ENCODE measurements at places on chromosomes 12 and 14.

- no peak for DNase-seq
Measured at GRCh38 chr12:65827827-65828231, 3.5 kb downstream of the HMGA2 start.

- no peak for DNase-seq
Measured at GRCh38 chr12:6771509-6772330, 600 bp upstream of the LAG3 start.

GRCh38 chr12:24537083-24537860, 411.6 kb downstream of the BCAT1 start:
- no peak for DNase-seq

DNA sequence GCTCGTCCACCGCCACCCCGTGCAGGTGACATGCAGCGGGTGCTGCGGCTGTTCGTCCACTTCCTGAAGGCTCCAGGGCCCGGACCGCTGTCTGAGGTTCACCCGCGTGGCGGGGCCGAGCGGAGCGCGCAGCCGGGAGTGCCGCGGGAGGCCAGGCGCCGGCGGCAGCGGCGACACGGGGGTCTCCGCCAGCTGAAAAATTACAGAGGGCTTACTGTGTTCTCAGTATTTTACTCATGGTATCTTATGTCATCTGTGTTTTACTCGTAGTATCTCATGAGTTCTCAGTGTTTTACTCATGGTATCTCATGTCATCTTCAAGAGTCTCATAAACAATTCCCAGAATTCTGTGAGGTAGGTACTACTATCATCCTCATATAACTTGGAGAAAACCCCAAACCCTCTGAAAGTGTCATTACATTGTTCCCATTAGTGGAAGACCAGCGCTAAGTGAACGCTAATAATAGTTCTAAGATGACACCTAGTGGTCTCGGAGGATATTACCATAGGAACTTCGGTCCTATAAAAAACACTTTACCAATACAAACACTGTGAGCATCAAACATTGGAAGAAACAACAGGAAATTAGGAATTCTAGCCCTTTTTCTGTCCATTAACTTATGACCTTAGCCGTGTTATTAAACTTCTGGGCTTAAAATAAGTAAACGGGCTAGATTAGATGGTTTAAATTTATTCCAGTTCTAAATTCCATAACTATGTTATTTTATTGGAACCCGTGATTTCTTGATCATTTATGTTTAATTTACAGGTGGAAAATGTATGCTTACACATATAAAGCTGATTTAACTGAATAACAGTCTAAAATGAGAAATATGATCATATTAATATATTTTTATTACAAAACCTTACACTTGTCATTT, 32.4 kb downstream of the AK7 start:
- peak; percentile 25 for DNase-seq

GRCh38 chr12:47947341-47947740, 16.1 kb upstream of the TMEM106C start:
- no peak for DNase-seq

GRCh38 chr14:42299692-42300091, 693.0 kb downstream of the LRFN5 start:
- DNase-seq = no peak

GRCh38 chr12:52172956-52173355, 18.9 kb downstream of the KRT80 start:
- no peak for DNase-seq

- DNase-seq = no peak
Measured at GRCh38 chr12:94674051-94674451, 23.7 kb upstream of the TMCC3 start.

DNA sequence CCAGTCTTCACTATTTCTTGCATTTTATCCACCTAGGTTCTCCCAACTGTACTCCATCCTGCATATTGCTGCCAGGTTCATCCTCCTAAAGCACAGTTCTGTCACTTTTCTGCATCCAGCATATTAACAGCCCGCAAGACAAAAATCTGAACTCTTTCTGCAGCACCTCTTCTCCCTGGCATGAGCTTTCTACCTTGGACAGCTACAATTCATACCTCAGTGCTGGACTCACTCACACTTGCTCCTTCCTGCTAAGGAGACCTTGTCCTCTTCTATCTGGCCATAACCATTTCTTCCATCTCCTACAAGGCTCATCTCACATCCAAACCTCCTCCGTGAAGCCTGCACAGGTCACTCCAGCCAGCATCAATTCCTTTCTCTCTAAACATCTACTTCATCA, 170.1 kb upstream of the GRIP1 start:
- DNase-seq = no peak

GRCh38 chr12:3775385-3776035, 22.6 kb upstream of the CRACR2A start:
- DNase-seq = no peak

GRCh38 chr12:22333186-22333712, 1.3 kb downstream of the ST8SIA1 start:
- no peak for DNase-seq

- DNase-seq = no peak
Measured at GRCh38 chr12:64042911-64043310, 179.2 kb downstream of the KICS2 start.

DNA sequence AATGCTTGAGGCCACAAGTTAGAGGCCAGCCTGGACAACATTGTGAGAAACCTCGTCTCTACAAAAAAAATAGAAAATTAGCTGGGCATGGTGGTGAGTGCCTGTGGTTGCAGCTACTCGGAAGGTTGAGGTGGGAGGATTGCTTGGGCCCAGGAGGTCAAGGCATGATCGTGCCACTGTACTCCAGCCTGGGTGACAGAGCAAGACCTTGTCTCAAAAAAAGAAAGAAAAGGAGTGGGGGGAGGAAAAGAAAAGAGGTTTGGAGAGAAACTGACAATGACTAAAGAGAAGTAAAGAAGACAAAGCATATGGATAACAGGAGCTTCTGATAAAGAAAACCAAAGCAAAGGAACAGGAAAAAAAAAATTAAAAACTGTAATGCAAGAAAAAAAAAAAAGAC, 37.4 kb upstream of the SELPLG start:
- DNase-seq = no peak

- no peak for DNase-seq
Measured at GRCh38 chr12:2338991-2339431, 286.2 kb downstream of the CACNA1C start.

DNA sequence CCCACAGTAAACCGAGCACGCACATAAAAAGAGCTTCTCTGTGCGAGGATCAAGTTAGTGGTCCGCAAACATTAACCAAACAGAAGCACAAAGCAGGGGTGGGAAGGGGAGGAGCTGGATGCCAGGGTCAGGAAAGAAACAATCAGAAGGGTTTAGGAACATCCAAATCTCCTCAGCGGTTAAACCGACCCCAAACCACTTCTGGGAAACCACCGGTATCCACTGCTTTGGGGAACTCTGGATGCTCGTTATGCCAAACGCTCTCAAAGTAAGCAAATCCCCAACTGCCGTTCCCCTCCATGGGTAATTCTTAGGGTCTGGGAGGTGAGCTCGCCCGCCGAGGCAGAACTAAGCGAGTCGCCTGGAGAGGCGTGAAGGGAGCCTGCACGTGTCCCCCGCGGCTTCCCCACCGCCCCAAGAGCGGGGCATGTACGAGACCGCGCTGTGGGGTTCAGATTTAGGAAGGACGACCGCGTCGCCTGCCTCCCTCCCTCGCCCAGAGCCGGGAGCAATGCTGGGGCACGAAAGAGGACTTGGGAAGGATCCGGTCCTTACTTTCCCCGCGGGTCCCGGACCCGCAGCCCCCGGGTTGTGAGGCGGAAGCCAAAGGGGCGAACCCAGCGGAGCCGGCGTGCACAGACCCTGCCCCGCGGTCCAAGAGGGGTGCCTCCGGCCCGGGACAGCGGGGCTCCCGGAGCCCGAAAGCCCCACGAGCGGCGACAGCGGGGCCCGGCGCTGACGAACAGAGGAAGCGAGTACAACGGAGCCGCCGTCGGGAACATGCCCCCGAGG, 711 bp downstream of the SBNO1 start:
- peak; percentile 35 for DNase-seq

GRCh38 chr12:40801861-40802260, 109.6 kb downstream of the CNTN1 start:
- DNase-seq = no peak

- no peak for DNase-seq
Measured at GRCh38 chr14:48568688-48569087, 893.3 kb upstream of the MDGA2 start.

DNA sequence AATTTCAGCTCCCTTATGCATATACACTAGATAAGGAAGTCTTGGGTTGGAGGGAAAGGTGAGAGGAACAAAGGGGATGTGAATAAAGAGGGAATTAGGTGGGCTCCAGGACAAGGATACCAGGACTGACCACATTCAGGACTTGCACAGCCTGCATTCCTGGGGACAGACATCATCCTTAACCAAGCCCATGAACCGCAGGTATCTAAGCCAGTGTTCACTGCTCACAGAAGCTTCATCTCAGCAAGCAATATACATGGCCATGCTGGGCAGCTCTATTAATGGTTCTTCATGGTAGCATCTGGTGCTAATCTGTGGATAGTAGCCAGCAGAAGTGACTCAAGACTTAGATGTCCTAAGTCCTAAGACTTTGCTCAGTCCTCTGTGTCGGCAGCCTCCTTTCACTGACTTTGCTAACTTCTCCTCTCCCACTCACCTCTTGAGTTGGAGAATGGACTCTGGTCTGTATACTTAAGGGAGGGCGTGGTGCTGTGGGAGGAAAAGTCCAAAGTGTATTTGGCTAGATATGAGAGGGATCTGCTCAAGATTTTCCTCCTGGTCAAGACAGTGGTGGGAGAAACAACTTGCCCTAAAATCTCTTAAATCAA, 136.1 kb downstream of the ASCL1 start:
- no peak for DNase-seq

- DNase-seq = no peak
Measured at GRCh38 chr12:28787151-28787550, 361.9 kb upstream of the FAR2 start.

DNA sequence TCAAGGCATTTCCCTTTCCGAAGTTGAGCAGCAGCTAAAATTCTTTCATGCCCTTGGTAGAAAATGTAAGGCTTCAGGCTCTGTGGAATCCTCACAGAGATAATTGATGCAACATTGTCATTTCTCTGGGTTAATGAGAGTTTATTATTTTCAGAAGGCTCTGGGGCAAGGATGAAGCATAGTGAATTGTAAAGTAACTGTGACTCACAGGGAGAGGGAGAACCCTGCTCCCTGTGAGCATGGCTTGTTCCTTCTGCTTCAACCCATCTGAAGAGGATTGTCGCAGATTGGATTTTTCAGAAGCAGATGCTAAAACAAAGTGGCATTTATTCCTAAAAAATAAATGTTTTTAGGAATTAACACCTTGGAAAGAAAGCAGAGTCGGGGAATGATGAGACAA, 41.2 kb downstream of the APOBEC1 start:
- no peak for DNase-seq

DNA sequence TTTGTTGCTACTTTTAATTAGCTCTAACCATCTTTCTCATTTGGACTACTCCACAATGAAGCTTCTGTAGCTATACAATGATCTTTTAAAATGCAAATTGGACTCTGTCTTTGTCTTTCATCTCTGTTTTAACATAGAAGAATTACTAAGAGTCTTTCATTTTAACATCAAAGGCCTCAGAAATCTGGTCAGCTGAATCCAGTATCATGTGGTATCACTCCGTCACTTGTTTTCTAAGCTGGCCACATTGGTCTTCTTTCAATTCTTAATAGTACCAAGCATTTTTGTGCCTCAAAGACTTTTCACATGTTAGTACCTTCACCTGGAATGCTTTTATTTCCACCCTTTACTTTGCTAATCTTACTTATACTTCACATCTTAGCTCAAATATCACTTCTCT, 95.5 kb upstream of the SLC16A7 start:
- DNase-seq = no peak

DNA sequence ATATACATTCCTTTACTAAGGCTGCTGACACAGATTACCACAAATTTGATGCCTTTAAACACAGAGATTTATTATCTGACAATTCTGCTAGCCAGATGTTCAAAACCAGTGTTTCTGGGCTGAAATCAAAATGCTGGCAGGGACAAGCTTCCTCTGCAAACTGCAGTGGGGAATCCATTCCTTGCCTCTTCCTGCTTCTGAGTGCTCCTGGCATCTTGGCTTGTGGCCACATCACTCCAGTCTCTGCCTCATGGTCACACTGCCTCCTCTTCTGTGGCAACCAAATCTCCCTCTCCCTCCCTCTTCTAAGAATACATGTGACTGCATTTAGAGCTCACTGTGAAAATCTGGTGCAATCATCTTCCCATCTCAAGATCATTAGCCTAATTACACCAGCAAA, 235.7 kb downstream of the TTC8 start:
- DNase-seq = no peak

- DNase-seq = no peak
Measured at GRCh38 chr14:88137327-88137726, 132.4 kb downstream of the GPR65 start.

DNA sequence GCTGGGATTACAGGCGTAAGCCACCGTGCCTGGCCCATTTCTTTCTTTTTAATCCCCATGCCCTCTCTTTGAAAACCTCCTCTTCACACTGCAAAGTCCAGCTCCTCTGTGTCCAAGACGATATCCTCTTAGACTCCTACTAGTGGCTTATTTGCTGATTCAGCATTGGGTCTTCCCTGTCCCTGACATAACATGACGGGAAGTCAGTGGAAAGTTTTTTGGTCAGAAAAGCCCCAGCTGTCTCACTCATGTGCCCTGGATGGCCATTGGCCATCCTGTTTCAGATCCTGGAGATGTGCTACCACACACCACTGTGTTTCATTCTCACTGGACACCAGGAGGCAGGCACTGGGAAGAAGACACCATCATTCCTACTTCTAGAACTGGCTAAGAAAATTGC, 102.6 kb upstream of the MED13L start:
- no peak for DNase-seq

DNA sequence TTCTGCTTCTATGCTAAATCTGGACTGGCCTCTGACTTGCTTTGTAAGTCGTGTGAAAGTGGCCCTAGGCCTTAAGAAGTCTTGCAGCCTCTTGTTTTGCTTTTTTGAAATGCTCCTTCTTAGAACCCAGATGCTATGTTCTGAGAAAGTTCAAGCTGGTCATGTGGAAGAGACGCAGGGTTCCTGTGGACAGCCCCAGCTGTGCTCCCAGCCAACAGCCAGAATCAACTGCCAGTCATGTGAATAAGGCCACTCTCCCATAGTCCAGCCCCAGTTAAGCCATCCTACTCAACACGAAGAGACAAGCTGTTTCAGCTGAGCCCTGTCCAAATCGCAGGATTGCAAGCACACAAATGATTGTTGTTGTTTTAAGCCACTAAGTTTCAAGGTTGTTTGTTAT, 37.3 kb upstream of the TBPL2 start:
- no peak for DNase-seq

GRCh38 chr12:56315249-56315621, 553 bp downstream of the CNPY2 start:
- no peak for DNase-seq

- DNase-seq = no peak
Measured at GRCh38 chr14:92684801-92685560, 63.4 kb downstream of the LGMN start.

- no peak for DNase-seq
Measured at GRCh38 chr12:21659383-21659782, 1.7 kb upstream of the LDHB start.

- no peak for DNase-seq
Measured at GRCh38 chr12:64946132-64946829, 121.8 kb downstream of the TBC1D30 start.

Measured in activated naive CD4-positive, alpha-beta T cell treated with anti-CD3 and anti-CD28 coated beads, Interleukin-2, amount 50 U/mL, for 16 hours (primary cell).